Amygdala (tissue), 56 donors: ENCODE measurements at places on chromosomes 3 and 15.

- no peak for DNase-seq
Measured at GRCh38 chr15:79918278-79918677, 21.5 kb upstream of the MTHFS start.

DNA sequence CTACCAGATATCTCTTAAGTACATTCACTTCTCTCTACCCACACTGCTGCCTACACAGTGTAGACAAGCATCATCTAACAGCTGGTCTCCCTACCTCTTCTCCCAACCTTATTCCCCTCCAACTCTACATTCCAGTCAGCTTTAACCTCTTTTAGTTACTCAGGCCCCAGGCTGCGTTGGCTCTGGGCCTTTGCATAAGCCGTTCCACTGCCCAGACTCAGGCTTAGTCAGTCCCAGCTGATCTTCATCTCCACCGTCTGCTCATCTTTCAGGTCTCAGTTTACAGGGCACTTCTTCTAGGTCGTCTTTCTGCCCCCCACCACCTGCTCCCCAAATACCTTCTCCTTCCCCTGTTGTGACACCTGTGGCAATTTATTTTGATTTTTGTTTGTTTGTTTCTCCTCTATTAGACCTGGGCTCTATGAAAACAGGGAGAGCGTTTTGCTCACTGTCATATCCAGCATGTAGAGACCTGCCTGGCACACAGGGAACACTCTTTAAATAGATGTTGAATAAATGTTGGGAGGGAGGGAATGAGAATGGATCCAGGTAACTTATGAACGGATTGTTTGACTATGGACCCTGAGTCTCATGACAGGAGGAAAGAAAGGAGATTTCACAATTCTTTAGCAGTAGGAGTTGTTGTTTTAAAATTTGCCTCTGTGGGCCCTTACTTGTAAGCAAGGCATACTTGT, 11.1 kb downstream of the SLC27A2 start:
- no peak for DNase-seq

- no peak for DNase-seq
Measured at GRCh38 chr15:83170474-83171165, 37.0 kb downstream of the HDGFL3 start.

DNA sequence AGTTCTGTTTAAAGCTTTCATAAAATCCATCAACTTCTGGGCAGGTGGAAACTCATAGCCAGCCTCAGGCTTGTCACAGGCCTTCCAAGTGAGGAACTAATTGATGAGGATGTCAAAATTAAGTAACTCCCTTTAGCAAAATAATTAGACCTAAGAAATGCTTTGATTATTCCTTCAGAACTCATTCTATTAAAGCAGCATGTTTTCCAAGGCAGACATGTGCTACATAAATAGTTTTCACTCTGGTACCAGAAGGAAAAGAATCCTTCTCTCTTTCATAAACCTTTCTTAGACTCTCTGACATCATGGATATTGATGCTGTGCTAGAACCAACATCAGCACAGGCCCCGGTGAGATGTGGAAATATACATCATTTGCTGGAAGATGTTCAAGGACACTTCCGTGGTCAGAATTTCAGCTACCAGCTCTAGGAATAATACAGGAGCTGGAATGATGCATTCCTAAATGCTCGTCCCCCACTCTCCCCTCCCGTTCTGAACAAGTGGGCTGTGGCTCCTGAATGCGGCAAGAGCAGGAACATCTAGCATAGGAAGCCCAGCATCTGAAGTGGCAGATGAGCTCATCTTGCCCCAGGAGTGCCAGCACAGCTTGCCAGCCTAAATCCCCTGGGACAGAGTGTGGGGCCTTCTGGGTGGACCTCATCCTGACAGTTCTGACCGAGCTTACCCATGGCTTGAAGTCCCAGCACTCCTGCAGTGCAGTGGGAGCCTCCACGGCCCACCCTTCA, 82.4 kb downstream of the WWTR1 start:
- no peak for DNase-seq

DNA sequence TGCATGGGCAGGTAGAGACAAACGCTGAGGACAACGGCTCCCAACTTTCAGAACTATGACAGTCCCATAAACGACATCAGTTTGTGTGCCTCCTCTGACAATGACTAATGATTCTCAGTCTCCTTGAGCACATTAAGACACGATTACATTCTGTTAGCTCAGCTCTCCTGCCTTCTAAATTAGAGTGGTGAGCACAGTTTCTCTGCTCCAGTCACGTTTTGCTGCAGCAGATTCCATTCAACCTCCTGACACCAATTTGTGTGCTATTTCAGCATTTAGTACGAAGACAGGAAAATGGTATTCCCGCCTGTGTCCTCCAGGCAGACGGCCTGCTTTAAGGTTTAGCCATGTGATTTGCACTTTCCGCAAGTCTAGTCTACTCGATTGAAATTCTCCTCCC, 458.4 kb upstream of the CFAP20DC start:
- DNase-seq = no peak

DNA sequence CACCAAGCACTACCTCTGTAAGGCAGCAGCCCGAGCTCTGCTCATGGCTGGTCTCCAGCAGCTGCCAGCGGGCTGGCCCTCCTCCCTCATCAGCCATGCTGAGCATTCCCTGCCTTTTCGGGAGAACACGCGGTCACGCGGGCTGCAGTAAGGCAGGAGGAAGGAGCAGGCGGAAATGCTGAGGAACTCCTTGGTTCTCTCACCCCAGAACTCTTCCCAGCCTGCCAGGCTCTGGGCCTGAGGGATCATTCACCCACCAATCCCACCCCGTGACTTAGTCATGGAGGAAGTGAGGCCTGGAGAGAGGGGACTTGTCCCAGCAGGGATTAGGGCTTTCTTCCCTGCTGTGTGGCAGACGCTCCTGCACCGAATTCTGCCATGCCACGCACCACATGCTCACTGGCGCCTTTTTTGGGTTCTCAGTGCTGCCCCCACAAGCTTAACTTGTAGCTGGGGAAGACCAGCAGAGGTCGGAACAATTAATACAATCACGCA, 42.9 kb upstream of the RPL32 start:
- peak; percentile 40 for DNase-seq

DNA sequence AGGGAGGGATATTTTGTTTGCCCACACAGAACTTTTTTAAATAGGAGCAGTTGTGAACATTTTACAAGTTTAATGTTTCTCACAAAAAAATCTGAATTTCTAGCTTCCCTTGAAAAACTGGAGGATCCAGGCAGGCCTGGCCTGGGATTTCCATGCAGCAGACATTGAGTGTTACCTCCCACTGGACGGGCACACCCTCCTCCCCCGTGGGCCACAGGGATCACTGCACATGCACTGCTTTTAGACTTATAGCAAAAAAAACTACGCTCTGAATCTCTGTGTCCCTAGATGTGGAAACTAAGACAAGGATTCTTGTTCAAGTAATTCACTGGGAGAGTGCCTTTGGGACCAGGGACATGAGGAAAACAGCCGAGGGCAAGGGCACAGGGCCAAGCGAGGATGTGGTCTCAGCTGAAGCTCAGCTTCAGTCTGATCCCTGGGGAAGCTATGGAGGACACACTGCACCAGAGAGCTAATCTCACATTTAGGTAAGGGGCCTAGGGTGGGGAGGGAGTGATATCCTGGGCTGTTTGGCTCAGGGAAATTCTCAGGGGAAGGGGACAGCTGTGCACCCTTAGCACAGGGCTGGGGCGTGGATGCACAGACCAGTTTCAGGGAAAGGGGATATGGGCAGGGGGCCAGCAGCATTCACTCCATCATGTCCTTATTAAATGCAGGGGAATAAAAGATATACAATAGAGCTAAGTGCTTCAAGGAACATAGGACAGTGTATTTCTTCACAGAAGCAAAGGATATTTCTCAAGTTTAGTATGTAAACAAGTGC, 46.0 kb downstream of the FSIP1 start:
- no peak for DNase-seq

- peak; percentile 7 for DNase-seq
Measured at GRCh38 chr15:38690719-38691332, 126.2 kb upstream of the RASGRP1 start.
